ENCODE measurements at places on chromosomes 7 and 10.

GRCh38 chr7:602341-603141 is 82.9 kb upstream of the PDGFA start:
- DNase-seq, result no peak

- DNase-seq, result no peak
Measured at GRCh38 chr10:69516796-69517195, 56.4 kb downstream of the NEUROG3 start.

DNA sequence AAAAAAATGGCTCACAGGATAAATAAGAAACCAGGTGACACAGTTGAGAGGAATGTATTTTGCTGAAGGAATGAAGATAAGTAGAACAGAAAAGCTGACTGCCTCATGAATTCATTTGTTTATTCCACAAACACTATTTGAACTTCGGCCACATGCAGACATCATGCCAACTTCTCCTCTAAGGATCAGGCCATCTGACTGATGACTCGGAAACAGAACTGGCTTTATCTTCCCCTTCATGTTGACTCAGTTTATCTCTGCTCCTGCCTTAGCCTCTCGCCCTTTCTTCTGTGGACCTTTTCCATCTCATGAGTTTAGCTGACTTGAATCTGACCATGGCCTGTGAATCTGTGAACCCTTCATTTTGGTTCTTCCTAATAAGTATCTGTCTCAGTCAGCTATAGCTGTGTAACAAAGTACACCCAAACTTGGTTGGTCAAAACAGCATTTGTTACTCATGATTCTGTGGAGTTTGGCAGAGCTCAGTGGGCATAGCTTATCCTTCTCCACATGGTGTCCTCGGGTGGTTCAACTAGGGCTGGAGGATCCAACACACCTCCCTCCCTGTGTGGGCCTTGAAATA is 44.0 kb upstream of the GRID1 start:
- no peak for DNase-seq

DNA sequence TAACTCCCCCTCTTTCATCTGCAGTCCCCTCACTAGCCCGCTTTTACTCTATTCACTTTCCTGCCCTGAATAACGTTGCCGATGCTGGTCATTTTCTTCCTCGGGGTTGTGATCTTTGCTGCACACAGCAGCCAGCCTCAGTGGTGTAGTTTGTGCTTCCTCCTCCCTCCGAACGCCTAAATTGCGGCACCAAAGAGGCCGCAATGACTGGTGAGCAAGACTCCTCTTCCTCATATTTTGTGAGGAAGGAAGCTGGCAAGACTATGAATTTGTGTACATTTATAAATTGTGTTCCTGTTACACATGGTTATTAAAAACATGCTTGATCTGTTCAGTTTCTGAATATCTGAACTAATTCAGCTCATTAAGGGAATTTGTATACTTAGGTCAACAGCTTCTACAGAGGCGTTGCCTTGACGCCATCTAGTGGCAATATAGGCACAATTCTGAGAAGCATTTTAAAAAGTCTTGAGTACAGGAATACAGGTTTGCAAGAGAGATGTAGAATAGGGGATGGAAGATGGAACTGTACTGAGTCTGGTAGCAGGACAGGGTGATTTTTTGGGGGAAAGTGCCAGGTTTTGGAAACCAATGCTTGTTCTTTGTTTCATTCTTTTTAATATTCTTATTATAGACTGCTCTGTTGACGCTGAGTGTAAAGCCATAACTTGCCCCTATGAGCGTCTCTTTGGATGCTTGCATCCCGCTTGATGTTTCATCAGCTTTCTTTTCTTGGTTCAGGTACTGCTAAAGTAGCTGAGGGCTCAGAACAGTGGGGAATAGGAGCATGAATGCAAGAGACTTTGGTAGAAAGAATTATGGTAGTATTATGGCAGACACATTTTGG is 4.1 kb upstream of the TAS2R5 start:
- DNase-seq, result peak; percentile 71

GRCh38 chr10:71748671-71749191 is 24.6 kb downstream of the VSIR start:
- peak; percentile 67 for DNase-seq

DNA sequence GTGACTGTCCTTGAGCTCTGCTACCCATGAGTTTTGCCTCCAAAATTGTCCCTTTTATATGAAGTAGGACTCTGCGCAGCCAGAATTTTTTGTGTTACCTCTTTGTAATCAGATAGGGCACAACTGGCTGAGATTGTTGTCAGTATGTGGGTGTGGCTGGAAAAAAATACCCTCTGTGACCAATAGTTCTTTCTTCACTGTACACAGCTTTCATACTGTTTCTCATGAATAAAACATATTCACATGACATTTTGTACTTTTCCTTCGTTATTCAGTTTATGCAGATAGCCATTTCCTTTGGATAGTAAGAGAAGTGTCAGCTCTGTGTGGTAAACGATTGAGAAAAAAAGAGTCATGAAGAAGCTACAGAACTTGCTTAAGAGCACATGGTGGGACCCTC is 49.6 kb upstream of the WNT8B start:
- DNase-seq, result no peak

DNA sequence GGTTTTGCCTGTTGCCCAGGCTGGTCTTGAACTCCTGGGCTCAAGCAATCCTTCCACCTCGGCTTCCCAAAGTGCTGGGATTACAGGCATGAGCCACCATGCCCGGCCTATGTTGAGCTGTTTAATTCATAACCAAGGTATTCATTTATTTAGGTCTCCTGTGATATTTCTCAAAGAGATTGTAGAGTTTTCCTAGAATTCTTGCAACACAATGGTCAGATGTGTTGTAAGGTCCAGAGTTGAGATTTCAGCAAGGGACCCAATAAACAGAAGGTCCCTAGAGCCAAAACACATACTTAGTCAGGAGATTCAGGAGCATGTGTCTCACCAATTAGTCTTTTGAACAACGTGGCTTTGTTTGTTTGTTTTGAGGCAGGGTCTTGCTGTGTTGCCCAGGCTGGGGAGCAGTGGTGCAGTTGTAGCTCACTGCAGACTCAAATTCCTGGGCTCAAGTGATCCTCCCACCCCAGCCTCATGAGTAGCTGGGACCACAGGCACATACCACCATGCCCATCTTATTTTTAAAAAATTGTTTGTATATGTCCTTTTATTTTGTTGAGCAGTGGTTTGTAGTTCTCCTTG is 321.3 kb upstream of the GALNT17 start:
- DNase-seq, result no peak

DNA sequence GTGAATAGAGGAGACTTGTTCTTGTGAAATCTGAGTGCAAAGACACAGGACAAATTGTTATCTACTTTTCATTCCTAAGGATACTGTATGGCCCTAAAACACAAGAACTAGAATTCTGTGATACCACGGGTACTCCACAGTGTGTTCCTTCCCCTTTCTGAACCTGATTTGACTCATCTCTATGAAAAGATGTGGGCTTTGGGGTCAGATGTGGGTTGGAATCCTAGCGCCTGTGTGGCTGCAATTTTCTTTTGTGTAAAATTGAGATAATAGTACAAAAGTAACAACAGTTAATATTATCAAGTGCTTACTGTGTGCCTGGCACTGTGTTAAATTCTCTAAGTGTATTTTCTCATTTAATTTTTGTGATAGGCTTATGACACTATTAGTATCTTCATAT is 8.1 kb downstream of the SRGN start:
- peak; percentile 28 for DNase-seq

- no peak for DNase-seq
Measured at GRCh38 chr7:18541181-18541870, 45.8 kb downstream of the HDAC9 start.

GRCh38 chr7:14747701-14748100 is 154.8 kb downstream of the DGKB start:
- DNase-seq, result no peak

DNA sequence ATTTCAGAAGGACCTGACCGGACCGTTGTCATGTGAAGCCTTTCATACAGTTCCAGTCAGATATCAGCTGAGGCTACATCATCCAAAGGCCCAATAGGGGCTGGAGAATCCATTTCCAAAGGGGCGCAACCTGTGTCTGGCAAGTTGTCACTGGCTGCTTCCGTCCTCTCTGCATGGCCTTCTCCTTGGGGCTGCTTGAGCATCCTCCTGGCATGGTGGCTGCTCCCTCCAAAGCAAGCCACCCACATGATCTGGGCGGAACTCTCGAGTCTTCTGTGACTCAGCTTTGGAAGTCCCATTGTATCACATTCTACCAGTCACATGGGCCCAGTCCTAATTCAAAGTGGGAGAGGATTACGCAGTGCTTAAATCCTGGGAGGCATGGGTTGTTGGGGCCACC is 207.0 kb upstream of the SHH start:
- no peak for DNase-seq

DNA sequence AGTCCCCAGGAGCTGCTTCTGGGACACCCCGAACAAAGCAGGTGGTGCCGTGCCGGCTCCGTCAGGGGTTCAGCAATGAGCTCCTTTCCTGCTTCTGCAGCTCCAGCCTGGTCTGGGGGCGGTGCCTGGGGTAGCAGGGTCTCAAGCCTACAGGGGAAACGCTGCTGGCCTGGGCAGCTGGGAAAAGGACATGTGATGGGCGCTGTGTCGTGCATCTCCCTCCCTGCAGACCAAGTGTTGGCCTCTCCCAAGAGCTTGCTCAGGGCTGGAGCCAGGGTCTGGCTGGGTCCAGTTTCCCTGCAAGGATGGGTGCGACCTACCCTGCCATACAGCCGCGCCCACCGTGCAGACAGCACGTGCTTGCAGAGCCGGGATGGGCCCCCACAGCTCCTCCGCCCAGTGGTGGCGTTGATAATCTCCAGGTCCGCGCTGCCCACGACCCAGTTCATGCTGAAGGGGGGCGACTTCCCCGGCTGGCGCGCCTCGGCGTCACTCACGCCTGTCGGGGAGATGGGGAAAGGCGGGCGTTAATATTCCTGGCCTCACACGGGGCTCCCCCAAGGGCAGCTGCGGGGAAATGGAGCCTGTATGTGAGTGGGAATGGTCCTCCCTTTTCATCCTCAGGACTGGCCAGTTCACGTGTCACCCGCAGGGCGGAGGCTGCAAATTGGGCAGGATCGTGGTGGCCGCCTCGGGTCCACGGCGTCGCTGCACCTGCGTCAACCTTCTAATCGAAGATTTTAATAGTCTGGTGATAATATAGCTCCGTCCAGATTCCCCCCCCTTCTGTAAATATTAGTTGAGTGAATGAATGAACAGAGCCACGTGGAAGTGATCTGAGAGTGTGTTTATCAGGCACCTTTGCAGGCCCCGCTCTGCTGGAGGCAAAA is 128.6 kb downstream of the WDR37 start:
- no peak for DNase-seq

- DNase-seq, result no peak
Measured at GRCh38 chr10:124328477-124329220, 90.1 kb downstream of the OAT start.

- DNase-seq, result peak; percentile 48
Measured at GRCh38 chr10:95431900-95432342, 129.2 kb downstream of the SORBS1 start.

DNA sequence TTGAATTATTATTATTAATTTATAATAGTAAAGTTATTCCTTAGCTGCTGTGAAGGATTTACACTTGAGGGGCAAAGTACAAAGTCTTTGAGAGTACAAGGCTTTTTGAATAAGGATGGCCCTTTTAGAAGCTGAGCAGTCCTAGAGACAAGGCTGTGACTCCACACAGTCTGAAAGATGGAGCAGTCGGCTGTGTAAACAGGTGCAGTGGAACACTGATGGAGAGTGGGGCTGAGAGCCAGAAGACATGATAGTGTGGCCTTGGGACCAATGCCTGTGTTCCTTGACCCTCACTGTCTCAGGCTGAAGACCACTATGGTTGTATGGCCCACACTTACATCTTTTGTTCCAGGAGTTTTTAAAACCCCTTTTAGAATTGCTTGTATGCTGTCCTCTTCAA is 311.2 kb upstream of the PHF14 start:
- no peak for DNase-seq

GRCh38 chr7:70356787-70357328 is 758.6 kb downstream of the AUTS2 start:
- DNase-seq, result no peak

DNA sequence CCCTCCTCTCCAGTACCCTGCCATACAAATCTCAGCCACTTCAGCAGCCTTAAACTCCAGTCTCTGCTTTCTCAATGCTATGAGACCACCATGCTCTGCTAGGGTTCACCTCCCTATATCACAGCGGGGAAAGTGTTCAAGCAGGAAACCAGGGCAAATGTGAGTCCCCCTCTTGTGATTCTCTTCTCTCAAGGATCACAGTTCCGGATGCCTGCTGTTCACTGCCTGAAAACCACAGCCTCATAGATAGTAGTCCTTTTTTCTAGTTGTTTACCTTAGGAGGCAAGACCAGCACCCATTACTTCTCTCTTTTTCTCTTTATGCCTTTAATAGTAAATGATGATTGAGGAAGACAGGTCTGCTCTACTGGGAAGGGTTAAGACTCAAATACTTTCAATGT is 100.8 kb downstream of the SGMS1 start:
- DNase-seq, result no peak

DNA sequence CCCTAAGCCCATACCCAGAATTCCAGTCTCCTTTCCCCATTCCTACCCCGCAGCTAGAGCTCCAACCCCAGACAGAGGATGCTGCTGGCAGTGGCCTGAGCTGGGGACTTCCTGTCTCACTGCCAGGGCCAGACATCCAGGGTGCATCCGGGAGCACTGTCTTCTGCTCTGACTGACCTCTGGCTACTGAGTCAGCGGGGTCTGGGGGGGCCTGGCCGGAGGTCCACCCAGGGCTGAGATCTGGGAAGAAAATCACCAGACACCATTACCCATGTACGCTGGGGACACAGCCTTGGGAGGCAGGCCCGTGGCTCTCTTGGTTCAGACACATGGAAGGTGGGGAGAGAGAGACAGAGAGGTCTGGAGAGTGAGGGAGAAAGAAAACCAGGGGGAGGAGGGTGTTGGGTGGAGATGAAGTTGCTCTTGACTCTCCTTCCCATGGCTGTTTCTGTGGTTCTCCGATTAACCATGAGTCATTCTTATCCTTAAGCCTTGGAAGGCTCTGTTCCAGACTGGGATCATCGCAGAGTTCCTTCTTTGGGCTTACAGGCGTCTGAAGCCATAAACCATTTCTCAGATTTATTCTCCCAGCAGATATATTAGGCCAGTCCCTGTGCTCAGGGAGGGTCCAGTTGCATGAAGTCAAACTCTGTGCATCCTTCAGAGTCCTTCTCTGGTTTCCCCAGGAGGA is 23.6 kb downstream of the TSPAN15 start:
- DNase-seq, result no peak

- no peak for DNase-seq
Measured at GRCh38 chr10:25522946-25523608, 348.3 kb downstream of the GPR158 start.

GRCh38 chr10:360653-361052 is 225.4 kb downstream of the ZMYND11 start:
- DNase-seq, result no peak

GRCh38 chr7:102253066-102253972 is 33.3 kb upstream of the SH2B2 start:
- no peak for DNase-seq

DNA sequence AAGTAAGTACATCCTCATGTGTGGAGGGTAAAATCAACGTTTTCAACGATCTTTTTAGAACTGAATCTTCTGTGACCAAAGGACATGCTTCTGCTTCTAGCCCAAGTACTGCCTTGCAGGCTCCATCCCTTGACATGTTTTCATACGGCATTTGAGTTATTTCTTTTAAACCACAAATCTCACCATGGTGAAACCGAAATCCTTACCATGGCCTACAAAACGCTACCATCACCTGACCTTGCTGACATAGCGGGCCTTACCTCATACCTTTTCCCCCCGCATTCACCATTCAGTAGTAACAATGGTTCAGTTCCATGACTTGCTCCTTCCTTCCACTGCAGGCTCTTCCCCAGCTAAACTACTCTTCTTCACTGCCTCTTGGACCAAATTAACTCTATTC is 3.5 kb downstream of the RNF216 start:
- no peak for DNase-seq

Data from GM13977 (cell line).